ENCODE measurements at places on chromosomes 12 and 14. TPM values are rescaled to one million over a fixed set of nuclear protein-coding genes. Genes with fewer than 3 reads are reported as not detected.

GRCh38 chr12:67122584-67122983, 146.6 kb upstream of the CAND1 start:
- no peak for DNase-seq

GRCh38 chr12:24014915-24015832, 65.7 kb upstream of the SOX5 start:
- DNase-seq = no peak

GRCh38 chr12:30980955-30981662, 54.6 kb downstream of the TSPAN11 start:
- DNase-seq = no peak

DNA sequence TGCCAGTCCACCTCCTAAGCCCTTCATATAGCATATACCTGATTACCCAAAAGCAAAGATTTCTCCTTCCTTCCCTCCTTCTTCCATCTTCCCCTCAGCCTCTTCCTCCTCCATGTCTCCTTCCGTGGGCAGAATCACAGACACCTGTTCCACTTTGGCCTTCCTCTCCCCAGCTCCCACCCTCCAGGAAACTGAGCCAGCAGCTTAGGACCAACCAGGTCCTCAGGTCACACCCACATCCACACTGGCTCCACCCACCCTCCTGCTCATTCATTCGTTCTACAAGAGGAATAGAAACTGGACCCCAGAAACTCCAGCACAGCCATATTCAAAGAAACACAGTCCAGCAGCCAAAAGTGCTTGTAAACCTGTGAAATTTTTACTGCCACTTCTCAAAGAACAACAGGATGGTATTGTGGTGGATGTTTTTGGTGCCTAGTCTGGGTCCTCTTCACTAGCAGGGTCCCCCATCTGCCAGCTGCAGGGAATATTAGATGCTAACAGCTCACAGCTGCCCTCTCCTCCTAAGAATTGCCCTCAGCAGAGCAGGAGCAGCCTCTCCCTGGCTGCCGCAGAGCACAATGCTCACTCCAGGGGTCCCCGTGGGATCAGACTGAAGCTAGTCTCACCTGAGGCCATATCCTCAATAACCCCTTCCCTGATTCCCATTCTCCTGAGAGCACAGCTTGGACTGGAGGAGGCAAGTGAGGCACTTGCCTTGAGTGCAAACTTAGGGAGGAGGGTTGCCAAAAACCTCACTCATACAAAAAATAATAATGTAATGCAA, 18.4 kb downstream of the CMKLR1 start:
- DNase-seq = no peak

DNA sequence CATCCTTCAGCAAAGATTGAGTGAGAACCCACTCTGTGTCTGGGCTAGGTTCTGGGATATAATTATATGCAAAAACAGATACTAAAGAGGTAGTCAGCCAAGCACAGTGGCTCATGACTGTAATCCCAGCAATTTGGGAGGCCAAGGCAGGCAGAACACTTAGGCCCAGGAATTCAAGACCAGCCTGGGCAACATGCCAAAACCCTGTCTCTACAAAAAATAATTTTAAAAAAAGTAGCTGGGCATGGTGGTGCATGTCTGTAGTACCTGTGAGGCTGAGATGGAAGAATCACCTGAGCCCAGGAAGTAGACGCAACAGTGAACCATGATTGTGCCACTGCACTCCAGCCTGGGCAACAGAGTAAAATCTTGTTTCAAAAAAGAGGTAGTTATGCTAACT, 237.5 kb upstream of the HMGA2 start:
- DNase-seq = no peak

DNA sequence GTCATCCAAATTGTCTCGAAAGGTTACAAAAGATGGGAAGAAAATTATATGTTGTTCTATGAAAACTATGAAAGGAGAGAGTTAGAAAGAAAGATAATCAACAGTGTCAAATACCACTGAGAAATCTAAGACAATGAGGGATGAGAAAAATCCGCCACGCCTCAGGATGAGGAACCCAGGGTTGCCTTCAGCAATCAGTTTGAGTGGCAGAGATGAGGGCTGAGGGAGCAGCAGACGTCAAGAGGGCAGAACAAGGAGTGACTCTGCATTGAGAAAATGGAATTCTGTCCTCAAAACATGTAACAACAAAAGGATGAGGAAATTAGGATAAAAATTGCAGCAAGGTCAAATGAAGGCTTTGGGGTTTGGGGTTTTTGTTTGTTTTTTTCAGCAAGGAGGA, 18.3 kb upstream of the OXA1L start:
- DNase-seq = no peak

GRCh38 chr14:55412676-55413075, 1.0 kb upstream of the ATG14 start:
- no peak for DNase-seq

GRCh38 chr12:24143928-24144327, 194.5 kb upstream of the SOX5 start:
- no peak for DNase-seq

GRCh38 chr14:90911121-90911520, 94.9 kb upstream of the TTC7B start:
- DNase-seq = no peak

- no peak for DNase-seq
These were observed 24.5 kb upstream of the BCL11B start for GRCh38 chr14:99296517-99296916.

DNA sequence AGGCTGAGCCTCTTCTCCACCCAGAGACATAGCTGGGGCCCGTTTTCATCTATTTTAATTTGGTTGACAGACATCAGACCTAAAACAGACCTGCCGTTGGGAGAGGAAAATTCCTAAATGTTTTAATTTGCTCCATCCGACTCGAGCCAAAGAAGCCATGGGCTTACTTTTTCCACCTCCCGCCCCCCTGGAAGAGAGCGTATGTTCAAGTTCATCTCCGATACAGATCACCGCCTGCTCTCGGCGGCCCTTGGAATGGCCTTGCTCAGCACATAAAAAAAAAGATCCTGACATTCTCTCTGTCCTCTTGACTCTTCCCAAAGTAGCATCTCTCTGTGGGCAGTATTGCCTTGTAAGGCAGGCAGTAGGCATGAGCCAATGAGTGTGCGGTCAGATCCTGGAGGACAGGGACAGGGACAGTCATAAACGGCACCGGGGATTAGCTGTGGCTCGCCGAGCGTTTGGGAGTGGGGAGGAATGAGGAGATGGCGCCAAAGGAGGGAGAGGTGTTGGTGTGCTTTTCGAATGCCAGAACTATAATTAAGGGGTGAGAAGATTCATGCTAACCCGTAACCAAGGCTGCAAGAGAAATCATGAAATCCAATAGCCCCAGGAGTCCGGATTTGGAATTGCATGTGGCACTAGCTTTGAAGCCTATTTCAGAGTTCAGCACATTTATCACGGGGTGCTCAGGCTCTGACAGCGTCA, 47.9 kb upstream of the MEG3 start:
- DNase-seq = no peak

DNA sequence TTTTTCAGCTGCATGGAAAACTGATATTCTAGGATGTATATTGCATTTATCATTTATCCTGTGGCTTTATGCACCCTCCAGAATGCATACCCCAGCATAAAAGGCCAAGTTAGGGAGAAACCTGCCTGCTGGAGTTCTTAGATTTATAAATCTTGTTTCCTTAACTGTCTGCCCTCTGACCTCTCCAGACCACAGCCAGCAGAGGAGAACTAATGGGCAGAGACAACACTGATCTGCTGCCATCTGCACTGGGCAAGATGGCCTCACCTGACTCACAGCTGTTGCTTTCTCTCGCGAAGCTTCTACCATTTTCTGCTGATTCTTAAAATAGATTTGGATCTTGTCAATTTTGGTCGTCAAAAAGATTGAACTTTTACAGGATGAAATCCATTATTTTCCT, 65.8 kb downstream of the PPP2R5C start:
- no peak for DNase-seq

- DNase-seq = no peak
These were observed 9.2 kb upstream of the CCDC196 start for GRCh38 chr14:66476964-66477363.

GRCh38 chr12:123854918-123855317, 92.8 kb downstream of the DNAH10 start:
- DNase-seq = no peak

GRCh38 chr12:116015525-116015924, 262.0 kb downstream of the MED13L start:
- DNase-seq = no peak

DNA sequence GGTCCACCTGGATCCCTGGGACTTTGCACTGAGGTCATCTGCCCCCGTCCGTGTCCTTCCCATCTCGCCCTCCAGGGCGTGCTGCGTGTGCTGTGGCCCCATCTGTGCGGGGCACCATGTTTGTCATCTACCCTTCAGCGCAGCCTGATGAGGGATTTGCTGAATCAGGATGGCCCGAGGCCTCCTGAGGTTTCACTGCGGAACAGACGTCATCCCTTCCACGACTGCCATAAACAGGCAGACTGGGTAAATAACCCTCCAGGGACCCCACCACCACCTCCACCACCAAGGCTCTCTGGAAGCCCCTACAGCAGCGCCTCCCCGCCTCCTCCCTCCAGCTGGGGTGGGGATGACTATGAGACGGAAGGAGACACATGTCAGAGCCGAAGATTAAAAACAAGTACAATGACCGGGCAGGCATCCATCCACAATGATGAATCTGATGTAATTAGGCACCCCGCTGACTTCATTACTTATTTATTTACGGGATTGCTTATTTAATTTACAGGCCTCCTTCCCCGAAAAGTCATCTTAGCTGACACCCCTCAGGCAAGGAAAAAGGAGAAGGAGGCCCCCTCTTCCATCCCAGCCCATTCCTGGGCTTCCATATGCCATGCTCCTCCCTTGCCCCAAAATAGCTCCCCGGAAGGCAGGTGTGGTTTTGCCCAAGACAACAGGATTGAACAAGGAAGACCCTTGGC, 39.4 kb downstream of the NCOR2 start:
- DNase-seq = no peak

DNA sequence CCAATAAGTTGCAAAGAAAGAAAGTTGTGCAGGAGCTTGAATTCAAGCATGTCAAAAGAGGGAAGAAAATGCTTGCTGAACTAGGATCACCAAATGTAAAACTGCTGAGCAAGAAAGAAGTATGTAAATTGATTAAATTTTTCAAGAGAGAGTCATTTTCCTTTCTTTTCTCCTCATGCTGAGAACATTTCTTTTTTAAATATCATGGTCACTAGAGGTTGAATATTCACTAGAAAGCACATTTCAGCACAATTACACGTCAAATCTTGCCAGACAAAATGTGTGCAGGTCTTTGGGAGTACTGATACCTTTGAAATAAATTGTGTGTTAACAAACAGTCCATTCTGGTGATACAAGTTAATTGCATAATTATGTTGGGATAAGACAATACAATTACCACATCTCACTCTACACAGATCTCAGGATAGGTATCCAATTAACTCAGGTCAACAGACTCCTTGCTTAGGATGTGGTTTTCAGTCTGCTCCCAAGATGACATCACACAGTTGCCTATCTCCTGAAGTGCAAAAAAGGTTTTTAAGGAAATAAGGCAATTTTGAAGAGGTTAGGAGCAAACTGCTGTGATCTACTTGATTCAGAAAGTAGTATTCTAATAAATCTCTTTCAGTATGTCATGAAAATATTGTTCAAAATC, 862.2 kb downstream of the RPS29 start:
- DNase-seq = no peak

DNA sequence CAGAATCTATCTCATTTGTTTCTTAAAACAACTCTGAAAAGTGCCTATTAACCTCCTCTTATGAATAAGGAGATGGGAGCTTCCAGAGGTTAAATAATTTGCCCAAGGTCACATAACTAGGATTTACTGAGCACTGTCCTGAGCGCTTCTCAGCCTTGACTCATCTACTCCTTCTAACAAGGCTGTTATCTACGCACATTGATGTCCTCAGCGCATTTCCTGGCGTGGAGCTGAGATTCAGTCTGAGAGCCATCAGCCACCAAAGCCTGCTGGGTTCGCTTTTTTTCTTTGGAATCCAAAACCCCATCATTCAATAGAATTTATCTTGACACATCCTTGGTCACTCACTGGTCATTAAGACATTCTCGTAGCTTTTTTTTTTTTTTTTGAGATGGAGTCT, 29.3 kb downstream of the AK7 start:
- no peak for DNase-seq

GRCh38 chr12:96687719-96688118, 198.3 kb downstream of the CFAP54 start:
- DNase-seq = no peak

- DNase-seq = no peak
These were observed 42.7 kb upstream of the ALX1 start for GRCh38 chr12:85237327-85237726.

GRCh38 chr12:14393751-14394150, 28.3 kb downstream of the ATF7IP start:
- DNase-seq = no peak

GRCh38 chr12:7241404-7242005, 52.0 kb downstream of the PEX5 start:
- no peak for DNase-seq

- DNase-seq = no peak
These were observed 193.9 kb upstream of the DDHD1 start for GRCh38 chr14:53346988-53347387.

DNA sequence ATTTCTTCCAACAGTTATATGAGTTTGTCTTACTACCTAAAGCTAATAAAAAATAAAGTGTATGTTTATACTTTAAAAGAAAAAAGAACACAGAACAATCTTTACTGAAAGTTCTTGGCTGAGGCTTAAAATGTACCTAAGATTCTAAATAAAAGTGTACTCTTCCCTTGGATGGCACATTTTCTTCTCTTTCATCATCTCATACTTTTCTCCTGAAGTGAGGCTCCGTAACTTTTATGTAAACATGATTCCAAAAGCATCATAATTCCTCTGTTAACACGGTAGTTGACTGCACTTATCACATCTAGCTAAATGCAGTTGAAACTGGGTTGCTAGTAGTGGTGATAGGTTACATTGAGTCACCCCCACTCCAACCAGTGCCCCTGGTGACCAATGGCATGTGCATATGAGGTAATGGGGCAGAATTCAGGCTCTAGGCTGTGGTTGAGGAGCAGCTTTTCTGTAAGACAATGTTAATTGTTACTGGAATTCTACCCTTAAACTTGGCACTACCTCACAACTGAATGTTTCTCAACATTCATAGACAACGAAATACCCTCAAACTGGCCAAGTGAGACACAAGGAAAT, 38.4 kb downstream of the WASHC3 start:
- DNase-seq = no peak

DNA sequence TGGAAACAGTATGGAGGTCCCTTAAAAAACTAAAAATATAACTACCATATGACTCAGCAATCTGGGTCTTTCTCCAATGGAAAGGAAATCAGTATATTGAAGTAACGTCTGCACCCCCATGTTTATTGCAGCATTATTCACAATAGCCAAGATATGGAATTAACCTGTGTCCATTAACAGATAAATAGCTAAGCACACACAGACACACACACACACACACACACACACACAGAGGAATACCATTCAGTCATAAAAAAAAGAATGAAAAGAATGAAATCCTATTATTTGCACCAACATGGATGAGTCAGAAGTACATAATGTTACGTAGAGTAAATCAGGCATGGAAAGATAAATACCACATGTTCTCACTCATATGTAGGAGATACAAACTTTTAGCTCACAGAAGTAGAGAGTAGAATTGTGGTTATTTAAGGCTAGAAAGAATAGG, 4.7 kb downstream of the KLRK1 start:
- DNase-seq = no peak

Gene SPIC
- not detected for total RNA-seq

Gene KRT6C
- total RNA-seq = not detected

Gene SERPINA3
- 11.8 TPM for total RNA-seq

Gene HOXC12
- not detected for total RNA-seq

Gene CTDSP2
- total RNA-seq = 200 TPM

Gene ATP2A2
- 311 TPM for total RNA-seq

Gene SCNN1A
- 158 TPM for total RNA-seq

Gene CCDC175
- total RNA-seq = 0.27 TPM

Gene KERA
- not detected for total RNA-seq

Gene ZDHHC22
- 0.07 TPM for total RNA-seq

Gene B4GALNT1
- 0.88 TPM for total RNA-seq

Gene ZNF891
- 1.3 TPM for total RNA-seq

Data from colonic mucosa (tissue), 4 donors.